Kidney epithelial cell (primary cell): ENCODE measurements at places on chromosomes 5 and 9. TPM values are rescaled to one million over a fixed set of nuclear protein-coding genes. Genes with fewer than 3 reads are reported as not detected.

Gene APBA1
- total RNA-seq, result 1.1 and 1.8 TPM in 2 replicates

- peak; percentile 79 for DNase-seq
Observed at GRCh38 chr5:112142769-112143270, 276.3 kb downstream of the EPB41L4A start.

DNA sequence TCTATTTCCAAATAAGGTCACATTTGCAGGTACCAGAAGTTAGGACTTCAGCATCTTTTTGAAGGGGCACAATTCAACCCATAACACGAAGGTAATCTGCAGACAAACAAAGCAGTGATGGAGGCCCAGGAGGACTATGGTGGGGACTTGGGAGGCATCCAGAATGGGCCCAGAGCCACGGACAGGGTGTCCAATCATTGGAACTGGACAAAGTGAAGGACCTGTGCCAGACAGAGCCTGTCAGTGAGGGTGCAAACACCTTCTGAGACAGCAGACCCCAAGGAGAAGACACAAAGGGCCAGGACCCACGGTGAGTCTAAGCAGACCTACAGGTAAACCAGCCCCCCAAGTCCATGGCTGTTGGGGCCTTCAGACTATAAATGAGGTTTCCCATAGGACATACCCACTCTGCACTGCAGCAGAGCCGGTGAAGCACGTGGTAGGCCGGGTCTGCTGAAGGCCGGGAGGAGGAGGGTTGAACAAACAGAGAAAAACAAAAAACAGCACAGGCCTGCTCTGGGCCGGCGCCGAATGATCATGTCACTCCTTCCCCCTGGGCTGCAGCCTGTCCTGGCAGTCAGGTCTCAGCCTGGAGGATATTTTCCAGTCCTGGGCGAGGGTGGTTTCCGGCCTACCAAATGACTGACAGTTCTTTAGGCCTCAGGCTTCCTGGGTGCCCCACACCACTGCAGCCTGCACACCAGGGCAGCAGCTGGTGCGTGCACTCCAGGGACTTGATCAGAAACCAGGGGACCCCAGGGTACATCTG, 84.4 kb downstream of the COL23A1 start:
- DNase-seq, result no peak

DNA sequence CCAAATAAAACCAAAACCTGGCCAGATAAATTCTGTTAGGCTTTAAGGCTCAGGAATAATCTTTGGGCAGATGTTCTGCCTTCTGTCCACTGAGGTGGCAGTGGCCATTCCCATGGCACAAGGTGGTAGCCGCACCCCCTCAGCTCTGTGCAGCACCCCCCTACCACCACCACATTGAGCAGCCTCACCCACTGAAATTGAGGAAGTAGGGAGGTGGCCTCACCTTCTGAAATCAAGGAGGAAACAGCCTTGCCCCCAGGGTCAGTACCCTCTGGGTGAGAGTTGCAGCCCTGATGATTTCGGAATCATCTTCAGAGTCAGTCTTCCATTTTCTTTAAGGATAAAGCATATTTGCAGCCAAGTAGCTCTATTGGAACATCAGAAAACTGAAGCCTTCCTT, 204.8 kb upstream of the PIK3R1 start:
- DNase-seq, result no peak
